ENCODE measurements at places on chromosomes 6 and 20.

DNA sequence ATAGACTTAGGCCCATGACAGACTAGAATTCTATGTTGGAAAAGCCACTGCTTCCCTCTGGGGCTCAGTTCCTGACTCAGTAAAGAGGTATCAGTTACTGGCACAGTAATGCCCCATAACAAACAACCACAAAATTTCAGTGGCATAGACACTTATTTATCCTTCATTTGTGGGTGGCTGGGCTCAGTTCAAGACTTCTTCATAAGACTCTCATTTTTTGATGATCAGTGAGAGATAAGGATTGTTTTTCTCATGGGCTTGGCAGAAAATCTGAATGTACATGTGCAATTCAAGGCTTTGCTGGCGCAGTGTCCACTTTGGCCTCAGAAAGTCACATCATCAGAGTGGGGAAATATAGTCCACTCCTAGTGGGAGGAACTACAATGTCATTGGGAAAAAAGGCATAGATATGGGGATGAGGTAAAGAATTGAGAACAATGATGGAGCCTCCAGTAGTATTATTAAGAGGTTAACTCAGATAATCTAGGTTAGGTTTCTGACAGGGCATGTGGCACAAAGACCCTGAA lies 384.6 kb upstream of the FLRT3 start:
- DNase-seq = no peak

- no peak for DNase-seq
Observed at GRCh38 chr6:17971128-17972073, 16.0 kb downstream of the KIF13A start.

DNA sequence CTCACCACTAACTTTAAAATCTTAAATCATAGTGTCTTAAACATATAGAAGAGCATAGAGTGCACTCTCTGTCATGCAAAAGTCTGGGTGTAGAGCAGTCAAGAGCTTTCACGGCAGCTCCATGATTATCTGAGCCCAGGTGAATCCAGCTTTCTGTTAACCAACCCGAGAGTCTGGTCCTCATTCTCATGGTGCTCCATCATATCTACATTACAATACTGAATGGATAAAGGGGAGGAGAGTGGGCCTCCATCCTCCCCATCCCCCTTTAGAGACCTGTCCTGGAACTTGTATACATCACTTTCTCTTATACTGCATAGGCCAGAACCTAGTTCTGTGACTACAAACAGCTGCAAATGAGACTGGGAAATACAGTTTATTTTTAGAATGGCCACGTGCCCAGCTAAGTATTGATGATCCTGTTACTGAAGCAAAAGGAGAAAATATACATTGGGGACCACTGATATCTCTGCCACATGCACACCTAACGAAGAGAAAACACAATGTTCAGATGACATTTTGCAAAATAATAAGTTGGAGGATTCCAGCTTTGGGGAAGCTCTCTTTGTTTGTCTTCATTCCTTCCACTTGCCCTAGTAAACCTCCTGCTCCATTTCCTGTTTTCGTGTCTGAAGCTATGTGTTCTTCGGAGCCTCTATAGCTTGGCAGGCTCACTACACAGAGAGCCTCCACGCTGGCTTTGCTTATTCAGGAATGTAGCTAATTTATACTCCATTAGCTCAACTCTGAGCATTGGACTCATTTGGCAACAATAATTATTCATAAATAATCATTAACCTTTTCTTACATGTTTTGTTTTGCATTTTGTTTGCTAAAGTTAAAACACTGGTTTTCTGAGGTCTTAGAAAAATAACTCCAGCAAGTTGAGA lies 110.1 kb downstream of the IYD start:
- DNase-seq = no peak

DNA sequence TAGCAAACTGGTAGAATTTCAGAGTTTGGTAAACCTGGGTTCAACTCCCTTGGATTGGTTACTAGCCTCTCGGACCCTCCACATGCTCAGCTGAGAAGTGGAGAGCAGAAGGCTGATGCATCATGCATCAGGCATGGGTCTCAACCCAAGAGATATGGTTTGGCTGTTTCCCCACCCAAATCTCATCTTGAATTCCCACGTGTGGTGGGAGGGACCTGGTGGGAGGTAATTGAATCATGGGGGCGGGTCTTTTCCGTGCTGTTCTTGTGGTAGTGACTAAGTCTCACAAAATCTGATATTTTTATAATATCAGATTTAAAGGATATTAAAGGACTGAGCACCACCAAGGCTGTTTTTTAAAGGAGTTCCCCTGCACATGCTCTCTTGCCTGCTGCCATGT lies 75.1 kb downstream of the PPP1R3G start:
- no peak for DNase-seq

DNA sequence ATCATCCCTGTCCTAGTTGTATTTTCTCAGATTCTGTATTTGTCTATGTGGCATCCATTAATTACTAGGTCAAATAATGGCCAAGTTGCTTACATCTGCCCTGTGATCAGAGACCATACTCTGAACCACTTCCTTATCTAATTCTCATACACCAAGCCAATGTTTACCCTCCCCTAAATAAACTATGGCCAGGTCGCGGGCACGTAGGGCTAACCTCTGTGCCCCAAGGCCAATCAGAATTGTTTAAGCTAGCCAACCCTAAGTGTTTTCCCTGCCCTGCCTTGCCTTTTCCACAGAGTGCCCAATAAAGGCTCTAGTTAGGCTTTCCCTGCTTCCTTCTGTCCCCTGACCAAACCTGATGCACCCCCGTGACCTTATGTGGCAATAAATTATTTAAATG lies 2.8 kb upstream of the CALHM4 start:
- DNase-seq = no peak

GRCh38 chr6:40963019-40963418 lies 76.0 kb downstream of the UNC5CL start:
- no peak for DNase-seq

- DNase-seq = no peak
Observed at GRCh38 chr20:44224637-44225036, 14.1 kb upstream of the OSER1 start.

GRCh38 chr6:25553502-25553901 lies 98.5 kb upstream of the SCGN start:
- DNase-seq = no peak

- no peak for DNase-seq
Observed at GRCh38 chr20:1381753-1382591, 10.9 kb downstream of the FKBP1A start.

- DNase-seq = peak; percentile 47
Observed at GRCh38 chr6:39225946-39226437, 3.3 kb downstream of the KCNK5 start.

DNA sequence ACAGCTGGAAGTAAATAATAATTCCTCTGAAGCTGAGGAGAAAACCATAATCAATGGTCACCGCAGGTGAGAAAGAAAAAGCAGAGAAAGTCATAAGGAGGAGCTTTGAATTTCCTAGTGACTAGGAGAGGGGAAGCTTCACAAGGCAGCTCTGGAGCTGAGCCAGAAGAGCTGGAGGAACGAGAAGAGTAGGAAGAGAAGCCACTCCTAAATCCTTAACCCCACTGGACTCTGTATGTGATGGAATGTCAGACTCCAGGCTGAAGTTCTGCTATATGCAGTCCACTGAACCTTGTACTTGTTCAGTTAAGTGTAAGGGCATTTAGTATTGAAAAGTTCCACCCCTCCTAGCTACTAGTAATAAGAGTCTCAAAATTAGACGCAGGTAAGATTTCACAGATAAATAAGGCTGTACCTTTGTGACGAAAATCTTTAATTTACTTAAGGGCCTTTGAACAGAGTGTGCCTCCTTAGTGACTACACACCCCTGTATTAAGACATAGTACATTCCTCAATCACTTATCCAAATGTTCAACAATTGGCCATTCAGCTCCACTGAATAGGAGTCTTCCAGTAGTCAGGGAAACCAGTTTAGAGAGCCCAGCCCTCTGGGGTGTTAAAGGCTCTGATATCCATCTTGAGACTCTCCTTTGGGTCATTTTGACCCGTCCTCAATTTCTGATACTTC lies 71.4 kb upstream of the UFL1 start:
- DNase-seq = no peak

GRCh38 chr6:125207956-125208355 lies 54.4 kb downstream of the TPD52L1 start:
- DNase-seq = no peak

DNA sequence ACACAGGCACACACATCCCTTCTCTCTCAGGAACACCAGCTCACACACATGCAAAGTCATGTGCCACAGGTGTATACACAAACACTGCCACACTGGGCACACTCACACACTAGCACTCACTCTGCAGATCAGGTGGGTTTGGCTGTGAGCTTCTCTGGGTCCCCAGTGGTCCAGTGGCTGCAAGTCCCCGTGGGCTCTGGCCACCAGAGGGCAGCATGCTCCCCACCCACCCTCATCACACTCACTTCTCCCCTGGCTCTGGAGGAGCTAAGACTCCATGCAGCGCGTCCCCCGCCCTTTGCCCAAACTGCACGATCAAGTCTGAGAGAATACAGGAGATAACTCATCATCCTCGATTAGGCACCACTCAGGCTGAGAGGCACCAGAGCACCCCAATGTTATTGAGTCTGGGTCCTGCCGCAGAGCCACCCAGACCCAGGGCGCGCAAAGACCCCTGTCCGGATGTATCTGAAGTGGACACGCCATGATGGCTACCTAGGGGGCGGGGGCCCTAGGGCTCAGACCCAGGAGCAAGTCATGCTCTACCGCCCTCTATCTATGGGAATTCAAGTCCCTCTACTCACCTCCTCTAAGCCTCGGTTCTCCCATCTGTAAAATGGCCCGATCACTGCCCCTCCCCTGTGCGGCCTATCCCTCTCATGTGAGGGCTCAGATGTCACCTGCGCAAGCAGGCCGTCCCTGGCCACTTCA lies 90.5 kb downstream of the GRM4 start:
- DNase-seq = peak; percentile 49

DNA sequence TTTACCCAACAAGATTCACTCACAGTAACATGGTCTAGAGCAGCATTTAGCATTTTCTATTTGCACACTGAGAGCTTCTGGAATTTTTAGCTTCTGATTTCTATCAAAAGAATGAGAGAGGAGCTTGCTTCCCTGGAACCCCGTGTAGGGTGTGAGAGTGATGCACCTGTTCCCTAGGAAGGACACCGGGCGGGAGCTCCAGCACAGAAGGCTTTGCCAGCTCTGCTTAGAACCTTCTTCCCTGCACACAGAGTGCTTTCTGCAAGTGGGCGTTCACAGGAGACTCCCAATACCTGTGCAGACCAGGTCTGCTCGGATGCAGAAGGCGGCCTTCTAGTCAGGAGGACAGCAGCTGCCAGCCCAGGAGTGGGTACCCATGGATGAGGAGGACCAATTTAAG lies 217.3 kb downstream of the TBXT start:
- DNase-seq = no peak

DNA sequence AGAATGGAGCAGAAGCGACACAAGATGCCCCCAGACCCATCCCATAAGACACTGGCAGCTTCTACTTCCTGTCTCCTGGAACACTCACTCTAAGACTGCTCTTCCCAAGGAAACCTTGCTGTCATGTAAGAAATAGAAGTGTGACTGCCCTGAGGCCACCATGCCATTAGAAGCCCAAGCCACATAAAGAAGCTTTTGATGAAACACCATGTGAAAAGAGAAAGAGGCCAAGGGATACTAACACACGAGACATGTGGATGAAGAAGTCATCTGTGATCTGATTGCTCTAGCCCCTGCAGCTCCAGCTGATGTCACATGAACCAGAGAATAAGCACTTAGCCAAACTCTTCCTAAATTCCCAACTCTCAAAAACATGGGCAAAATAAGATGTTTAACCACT lies 117.9 kb upstream of the PCSK2 start:
- DNase-seq = no peak

DNA sequence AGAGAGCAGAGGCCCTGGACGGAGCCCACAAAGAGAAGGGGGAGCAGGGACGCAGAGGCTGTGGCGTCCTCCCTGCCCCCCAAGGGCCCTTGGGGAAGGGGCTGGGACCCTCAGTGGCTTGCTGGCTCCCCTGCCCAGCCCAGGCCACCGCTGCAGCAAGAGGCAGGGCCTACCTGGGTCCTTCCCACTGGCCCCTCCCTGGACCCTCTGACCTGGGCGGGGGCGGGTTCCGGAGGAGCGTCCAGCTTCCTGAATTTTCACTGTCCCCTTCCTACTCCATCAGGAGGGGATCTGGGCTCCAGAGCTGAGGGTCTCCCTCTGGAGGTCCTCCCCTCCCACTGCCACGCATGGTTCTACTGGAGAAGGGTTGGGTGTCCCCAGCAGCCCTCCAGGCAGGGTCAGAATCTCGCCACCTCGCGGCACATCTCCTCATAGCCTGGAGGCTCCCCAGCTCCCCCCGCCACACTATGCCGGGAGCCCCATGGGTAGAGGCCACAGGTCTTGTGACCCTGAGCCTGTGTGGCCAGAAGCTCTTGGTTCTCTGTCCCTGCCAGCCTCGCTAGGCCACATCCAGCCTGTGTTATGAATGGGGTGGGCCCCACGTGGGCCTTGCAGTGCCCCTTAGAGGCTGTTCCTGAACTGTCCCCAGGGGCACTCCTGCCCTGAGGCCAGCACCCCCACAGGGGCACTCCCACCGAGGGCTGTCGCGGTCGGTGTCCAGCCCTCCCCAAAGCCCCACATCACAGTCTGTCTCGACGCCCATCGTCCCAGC lies 1.0 kb upstream of the SOX18 start:
- no peak for DNase-seq

DNA sequence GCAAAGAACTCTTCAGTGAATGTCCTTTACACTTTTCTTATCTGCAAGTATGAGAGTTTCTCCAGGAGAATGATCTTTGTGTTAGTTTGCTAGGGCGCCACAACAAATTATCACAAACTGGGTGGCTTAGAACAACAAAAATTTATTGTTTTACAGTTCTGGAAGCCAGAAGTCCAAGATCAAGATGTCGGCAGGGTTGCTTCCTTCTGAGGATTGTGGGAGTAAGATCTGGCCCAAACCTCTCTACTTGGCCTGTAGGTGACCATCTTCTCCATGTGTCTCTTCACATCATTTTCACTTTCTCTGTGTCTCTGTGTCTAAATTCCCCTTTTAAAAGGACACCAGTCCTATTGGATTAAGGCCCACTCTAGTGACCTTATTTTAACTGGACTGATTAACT lies 103.0 kb downstream of the ADTRP start:
- no peak for DNase-seq

GRCh38 chr6:28789553-28790083 lies 134.2 kb downstream of the TRIM27 start:
- no peak for DNase-seq

- no peak for DNase-seq
Observed at GRCh38 chr6:134744301-134744700, 205.6 kb downstream of the ALDH8A1 start.

GRCh38 chr6:17974570-17975368 lies 12.7 kb downstream of the KIF13A start:
- DNase-seq = no peak

- DNase-seq = no peak
Observed at GRCh38 chr6:110328259-110328658, 29.9 kb downstream of the METTL24 start.

- no peak for DNase-seq
Observed at GRCh38 chr20:38108986-38109541, 56.0 kb downstream of the TGM2 start.
